ENCODE measurements at places on chromosomes 16 and 17.

DNA sequence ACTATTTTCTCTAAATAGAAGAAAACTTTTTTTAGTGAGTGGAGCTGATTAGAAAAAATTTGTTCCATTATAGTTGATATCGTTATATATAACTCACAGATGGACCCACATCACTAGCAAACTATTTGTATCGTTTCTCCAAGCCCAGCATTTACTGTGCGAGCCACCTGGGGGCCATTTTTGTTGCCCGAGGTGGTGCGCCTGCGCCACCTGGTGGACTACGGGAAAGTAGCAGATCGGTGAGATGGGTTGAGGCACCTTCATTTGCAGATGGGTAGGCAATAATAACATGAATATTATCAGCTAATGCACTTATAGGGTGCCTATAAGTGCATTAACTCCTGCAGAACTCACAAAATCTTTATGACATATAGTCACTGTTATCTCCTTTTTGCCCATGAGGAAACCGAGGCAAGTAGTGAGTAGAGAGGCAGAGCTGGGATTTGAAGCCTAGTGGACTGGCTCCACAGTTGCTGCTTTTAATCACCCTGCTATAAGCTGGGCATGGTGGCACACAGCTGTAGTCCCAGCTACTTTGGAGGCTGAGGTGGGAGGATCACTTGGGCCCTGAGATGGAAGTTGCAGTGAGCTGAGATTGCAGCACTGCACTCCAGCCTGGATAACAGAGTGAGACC, 23.2 kb upstream of the NTN1 start:
- DNase-seq, result peak; percentile 76

DNA sequence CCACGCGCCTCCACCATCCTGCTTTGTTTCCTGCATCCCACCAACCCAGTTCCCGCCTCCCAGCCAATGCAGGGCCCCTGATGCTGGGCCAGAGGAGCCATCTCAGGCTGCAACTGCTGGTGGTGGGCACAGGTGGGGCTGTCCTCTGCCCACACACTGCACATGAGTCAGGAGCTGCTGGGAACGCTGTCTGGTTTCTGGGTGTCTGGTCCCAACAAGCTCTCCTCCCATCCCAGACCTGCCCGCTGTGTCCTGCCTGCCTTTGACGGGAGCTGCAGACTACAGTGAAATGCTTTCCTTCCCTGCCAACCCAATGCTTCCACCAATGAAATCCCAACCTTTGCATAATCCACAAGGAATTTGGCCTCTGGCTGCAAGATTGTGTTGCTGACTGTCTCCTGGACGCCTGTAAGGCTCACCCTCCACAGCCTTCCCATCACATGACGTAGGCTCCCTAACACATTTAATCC, 98.9 kb downstream of the N4BP1 start:
- DNase-seq, result no peak

DNA sequence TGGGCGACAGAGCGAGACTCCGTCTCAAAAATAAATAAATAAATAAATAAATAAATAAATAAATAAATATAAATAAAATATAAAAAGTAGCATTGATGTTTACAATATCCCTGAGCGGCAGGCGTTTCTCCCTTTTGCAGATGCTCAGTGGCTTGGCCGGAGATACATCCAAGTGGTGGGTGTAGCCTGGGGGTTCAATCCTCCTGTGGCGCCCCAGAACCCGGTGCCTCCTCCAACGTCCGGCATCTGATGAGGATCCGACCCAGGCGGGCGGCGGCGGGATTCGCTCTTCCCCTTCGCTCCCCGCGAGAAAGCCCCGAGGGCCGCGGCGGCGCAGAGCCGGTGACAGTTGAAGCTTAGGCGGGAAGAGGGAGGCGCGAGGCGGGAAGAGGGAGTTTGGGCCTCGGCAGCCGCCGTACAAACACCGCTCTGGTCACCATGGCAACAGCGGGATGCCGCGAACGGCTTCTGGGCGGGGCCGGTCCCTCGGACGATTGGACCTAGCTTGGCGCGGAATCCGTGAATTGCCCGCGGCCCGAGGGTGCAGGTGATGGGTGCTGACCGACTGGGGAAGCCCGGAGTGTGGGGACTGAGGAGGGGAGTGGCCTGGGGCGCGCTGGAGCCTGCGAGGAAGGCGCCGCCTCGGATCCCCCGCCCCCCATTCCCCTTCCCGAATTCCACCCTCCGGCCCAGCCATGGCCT, 12.7 kb upstream of the ALDOA start:
- DNase-seq, result peak; percentile 81

DNA sequence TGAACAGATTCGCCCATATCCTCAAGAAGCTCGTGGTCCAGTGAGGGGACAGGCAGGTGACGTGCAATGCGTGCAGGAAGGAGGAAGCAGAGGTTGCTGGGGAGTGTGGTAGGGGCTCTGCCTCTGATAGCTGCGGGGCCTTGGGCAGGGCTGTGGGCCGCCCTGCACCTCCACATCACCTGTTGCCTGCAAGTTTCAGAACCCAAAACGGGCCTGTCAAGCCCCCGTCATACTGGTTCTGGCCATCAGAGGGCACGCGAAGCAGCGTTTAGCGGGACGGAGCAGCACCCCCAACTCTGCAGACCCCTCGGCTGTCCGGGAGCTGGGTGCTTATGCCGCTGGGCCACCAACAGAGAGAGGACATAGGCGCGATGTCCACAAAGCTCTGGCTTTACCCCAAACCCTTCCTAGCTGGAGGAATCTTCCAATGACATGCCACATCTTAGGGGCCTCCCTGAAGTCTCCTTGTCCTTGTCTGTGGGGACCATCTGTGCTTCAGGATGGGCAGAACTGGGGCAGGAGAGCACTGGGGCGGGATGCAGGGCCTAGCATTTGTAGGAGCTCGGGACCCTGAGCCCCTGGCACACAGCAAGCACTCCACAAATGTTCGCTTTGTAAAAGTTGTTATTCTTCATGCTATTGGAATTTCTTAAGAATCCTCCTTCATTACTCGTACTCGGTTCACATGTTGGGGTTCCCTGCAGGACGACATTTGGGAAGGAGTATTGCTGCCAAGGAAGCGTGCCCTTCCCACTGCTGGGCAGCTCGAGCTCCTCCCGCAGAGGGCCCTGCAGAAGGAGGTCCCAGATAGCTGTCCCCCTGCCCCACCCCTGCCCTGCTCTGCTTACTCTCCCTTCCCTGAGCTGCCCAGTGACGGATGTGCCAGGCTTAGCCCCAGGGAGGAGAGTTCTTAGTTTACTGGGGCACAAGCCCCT, 64.3 kb downstream of the CNGB1 start:
- DNase-seq, result no peak

- DNase-seq, result no peak
Observed at GRCh38 chr17:76292567-76292966, 15.5 kb downstream of the QRICH2 start.

DNA sequence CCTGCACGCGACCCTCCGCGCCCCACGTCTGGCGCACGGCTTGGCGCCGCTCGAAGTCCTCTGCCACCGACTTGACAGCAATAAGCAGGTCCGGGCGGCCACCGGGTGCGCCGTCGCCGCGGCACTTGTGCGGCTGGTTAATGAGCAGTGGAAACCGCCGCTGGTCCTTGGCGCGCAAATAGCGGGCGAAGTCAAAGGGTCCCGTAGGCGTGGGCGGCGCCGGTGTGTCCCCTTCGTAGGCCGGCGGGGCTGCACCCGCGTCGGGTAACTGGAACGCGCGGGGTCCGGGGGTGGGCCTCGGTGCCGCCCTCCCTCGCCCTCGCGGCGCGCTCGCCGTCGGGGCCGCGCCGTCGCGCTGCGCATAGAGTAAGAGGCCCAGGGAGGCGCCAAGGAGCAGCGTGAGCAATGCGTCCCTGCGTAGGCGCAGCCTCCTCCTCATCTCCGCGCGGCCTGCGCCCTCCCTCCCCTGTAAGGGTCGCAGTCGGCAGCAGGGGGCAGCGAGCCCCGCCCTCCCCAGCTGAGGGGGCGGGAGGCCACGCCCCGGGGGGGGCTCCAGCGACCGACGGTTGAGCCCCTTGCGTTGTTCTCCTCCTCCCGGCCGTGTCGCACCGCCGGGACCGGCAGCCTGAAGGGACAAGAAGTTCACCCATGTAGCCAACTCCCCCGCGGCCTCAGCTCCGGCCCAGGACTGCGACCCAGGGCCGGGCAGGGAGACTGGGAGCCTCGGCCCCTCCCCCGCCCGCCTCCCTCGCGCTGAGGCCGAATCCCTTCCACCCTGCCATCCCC, 558 bp downstream of the B3GNT9 start:
- no peak for DNase-seq

Measured in T-helper 9 cell (primary cell).